ENCODE measurements at places on chromosomes 11 and 22.

GRCh38 chr11:2447253-2447950, 2.6 kb downstream of the KCNQ1 start:
- DNase-seq, result no peak
- H3K4me3 ChIP-seq, result peak overlapping the region; percentile 49
- H3K36me3 ChIP-seq, result no peaks in the 10 kb centered on the region

DNA sequence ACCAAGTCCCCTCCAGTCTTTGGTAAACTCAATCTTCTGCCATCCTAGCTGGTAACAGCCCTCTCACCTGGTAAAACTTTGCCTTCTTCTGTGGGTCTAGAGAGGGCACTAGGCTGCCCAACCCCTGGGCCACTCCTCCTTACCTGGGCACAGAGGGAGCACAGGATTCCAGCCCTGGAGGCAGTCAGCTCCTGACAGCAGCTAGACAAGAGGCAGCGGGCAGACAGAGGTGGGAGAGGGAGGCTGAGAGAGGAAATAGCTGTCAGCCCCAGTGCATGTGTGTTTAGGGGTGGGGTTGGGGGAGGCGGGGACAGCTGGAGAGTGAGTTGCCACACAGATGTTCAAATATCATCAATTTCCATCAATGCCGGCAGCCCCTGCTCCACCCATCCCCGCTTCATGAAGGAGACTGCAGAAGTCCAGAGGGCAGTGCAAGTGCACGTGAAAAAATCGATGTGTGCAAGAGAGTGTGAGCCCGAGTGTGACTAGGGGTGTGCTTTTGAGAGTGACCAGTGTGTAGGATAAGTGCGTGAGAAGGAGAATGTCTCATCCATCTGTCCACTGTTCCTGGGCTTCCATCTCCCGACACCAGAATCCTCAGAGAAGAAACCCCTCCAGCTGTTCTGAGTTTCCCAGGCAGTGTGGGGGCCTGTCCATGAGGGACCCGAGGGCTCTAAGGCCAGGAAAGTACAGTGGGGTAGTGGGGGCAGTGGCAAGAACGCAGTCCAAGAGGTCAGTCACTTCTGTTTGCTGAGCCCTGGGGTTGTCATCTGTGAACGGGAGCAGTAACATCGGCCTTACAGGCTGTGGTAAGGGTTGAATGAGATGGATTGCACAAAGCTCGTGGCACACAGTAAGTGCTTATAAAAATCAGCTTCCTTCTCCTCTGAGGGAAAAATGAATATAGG, at the start of gene PTGDR2:
Gene PTGDR2, minus strand, starts transcription at position 225 of the 908 bp plus-strand sequence. CDS start 2,228 bp downstream, outside the sequence.
- DNase-seq, result no peak
- H3K4me3 ChIP-seq, result no peak within 1 kb of the TSS
- no peaks in the 10 kb centered on the region for H3K4me1 ChIP-seq
- H3K36me3 ChIP-seq, result peaks cover 3% of the 10 kb centered on the region
- H3K27me3 ChIP-seq, result no peaks in the 10 kb centered on the region
- no peak within 1 kb of the TSS for H3K27ac ChIP-seq

DNA sequence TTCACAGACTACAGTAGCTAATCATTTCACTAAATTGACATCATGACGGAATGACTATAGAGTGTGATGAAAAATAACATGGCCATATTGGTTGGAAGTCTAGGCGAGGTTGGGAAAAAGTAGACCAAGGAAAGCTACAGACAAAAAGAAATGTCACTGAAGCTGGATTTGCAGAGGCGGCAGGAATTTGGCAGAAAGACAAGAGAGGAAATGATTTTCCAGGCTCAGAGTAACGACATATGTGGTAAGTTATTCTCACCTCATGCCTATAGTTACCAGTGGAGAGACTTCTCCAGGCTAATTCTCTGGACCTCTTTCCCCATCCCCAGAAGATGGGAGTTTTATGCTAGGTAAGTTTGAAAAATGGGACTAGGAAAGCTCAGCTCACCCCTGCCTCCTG, 1005.8 kb upstream of the CCDC90B start:
- H3K4me3 ChIP-seq, result no peak overlapping the region
- no peaks in the 10 kb centered on the region for H3K4me1 ChIP-seq
- no peak for DNase-seq
- H3K27ac ChIP-seq, result no peak overlapping the region

DNA sequence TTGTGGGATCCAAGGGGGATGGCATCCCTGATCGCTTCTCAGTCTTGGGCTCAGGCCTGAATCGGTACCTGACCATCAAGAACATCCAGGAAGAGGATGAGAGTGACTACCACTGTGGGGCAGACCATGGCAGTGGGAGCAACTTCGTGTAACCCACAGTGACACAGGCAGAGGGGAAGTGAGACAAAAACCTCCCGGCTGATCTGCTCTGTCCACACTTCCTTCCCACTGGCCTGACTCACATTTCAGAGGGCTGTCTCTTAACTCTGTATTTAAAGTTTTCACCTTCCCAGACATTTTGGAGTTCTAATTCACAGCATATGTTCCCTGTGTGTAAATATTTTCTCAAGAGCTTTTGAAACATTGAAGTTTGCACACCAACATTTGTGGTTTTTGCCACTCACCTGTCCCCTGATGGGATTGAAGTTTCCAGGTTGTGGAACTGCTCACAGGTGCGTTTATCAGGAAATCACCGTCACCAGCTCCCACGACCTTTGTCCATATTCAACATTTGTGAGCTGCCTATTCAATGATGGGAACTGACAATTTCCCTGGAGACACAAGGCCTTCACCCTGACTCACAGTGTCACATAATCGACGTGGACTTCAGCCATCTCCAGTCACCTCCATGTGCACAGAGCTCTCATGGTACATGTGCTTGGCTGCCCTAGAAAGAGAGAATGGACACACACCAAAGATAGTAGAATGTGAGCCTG, 99.2 kb downstream of the VPREB1 start:
- no peaks in the 10 kb centered on the region for H3K4me1 ChIP-seq
- no peaks in the 10 kb centered on the region for H3K27me3 ChIP-seq
- no peak overlapping the region for H3K27ac ChIP-seq
- no peak for DNase-seq
- H3K36me3 ChIP-seq, result no peaks in the 10 kb centered on the region
- no peak overlapping the region for H3K4me3 ChIP-seq
